ENCODE measurements at places on chromosomes 4 and X. TPM values are rescaled to one million over a fixed set of nuclear protein-coding genes. Genes with fewer than 3 reads are reported as not detected.
A peak's percentile ranks its signal among the peaks of the same experiment; 100 is the strongest.

GRCh38 chr4:102868153-102868780, 525 bp upstream of the CISD2 start:
- peak; percentile 30 for DNase-seq

GRCh38 chrX:15631637-15632036, 30.9 kb upstream of the ACE2 start:
- DNase-seq, result no peak

DNA sequence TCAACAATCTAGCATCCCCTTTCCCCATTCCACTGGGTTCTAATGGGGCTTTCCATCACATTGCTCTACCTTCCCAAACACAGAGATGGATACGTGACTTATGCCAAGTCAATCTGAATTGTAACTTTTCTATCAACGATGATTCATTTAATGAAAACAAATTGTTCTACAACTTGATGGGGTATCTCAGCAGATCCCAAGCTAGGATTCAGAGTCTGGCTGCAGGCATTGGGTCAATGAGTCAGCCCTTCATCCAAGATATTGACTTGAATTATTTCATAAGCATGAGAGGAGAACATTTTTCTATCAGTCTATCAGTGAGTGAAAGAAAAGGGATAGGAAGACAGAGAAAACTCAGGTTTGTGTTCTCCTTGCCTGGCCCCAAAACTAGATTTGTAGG, 15.0 kb upstream of the HPGDS start:
- DNase-seq, result no peak

- no peak for DNase-seq
Measured at GRCh38 chr4:41475402-41475801, 62.6 kb upstream of the LIMCH1 start.

DNA sequence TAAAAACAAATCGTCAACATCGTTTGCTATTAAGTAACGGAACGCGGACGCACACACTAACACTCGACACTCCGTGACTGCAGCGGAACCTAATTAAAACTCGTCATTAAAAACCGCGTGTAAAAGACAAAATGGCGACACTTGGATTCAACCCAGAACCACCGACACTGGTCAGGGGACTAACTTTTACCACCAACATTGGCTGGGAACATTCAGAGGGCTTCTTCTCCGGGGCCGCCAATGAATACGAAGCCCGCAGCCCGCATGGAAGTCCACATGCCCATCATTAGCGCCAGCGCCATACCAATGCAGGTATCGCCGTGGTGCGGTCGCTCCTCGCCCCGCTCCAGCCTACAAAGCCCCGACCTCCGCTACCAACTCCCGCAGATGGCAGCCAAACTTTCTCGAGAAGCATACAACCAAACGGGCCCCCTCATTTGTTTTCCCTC, 498 bp downstream of the RBMX start:
- DNase-seq, result peak; percentile 22

DNA sequence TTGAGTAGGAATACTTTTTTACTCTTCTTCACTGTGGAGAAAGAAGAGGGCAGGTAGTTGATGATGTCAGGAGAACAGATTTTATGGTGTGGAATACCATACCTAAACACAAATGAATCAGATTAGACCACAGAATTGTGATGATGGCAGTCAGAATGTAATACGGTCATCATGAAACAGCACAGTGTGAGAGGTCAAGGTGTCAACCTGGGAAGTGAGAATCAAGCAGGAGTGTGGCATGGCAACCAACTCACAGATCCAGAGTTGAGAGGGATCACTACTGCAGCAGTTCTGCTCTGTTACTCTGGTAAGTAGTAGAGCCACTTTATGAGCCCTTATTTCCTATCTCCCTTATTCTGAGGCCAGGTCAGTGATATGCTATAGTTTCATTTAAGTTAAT, 27.7 kb downstream of the METTL14 start:
- no peak for DNase-seq

DNA sequence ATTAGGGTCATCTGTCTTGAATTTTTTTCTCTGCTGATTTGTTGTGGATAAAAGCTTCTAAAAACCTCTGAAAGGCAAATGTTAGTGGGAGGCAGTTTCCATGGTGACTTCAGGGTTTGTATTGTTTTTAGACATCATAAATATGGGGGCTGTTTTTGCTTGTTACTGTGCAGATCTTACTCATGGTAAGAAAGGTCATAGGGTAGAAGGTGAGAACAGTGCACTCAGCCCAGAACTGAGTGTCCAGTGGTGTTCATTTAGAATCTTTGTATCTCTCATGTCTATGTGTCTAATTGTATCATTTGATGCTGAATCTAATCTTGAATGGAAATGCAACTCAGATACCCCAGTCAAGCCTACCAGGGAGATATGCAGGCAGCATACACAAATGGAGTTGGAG, 609.8 kb downstream of the ZNF674 start:
- no peak for DNase-seq

DNA sequence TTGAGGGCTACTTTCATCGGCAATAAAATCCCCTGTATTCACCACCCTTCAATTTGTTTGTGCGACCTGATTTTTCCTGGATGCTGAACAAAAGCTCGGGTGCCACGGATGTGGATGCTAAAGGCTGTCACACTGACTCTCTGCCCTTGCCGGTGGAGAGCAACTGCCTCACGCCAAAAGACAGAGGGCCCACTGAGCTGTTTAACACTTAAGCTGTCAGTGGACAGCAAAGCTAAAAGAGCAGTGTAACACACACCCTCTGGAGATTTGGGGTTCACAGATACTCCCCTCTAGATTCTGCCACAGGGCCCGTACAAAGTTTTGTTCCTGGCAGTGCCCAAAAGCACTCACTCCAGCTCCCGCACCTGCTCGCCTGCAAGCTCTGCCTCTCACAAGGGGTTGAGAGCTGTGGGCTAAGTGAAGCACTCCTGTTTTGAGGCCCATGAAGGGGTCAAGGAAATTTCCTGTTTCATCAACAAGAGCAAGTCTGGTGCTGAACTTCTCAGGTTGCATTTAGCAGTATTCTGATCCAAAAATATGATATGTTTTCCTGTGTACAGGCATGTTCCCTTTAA, 1571.9 kb downstream of the ADGRL3 start:
- DNase-seq, result no peak

GRCh38 chr4:48913346-48913745, 6.8 kb upstream of the OCIAD2 start:
- no peak for DNase-seq

- no peak for DNase-seq
Measured at GRCh38 chrX:22296871-22297270, 24.2 kb downstream of the CBLL2 start.

GRCh38 chrX:96407501-96407900, 277.1 kb upstream of the DIAPH2 start:
- no peak for DNase-seq

GRCh38 chr4:153137159-153137558, 67.1 kb upstream of the TRIM2 start:
- no peak for DNase-seq

The RHOXF2B gene
- not detected for total RNA-seq

The SSX3 gene
- not detected for total RNA-seq

The BEX5 gene
- total RNA-seq, result 6.6 TPM

The F11 gene
- not detected for total RNA-seq

The NEUROG2 gene
- 0.14 TPM for total RNA-seq

The CCSER1 gene
- not detected for total RNA-seq

Measured in activated naive CD4-positive, alpha-beta T cell treated with anti-CD3 and anti-CD28 coated beads for 36 hours (primary cell).